ENCODE measurements at places on chromosomes 2 and 18.
A peak's percentile ranks its signal among the peaks of the same experiment; 100 is the strongest.

DNA sequence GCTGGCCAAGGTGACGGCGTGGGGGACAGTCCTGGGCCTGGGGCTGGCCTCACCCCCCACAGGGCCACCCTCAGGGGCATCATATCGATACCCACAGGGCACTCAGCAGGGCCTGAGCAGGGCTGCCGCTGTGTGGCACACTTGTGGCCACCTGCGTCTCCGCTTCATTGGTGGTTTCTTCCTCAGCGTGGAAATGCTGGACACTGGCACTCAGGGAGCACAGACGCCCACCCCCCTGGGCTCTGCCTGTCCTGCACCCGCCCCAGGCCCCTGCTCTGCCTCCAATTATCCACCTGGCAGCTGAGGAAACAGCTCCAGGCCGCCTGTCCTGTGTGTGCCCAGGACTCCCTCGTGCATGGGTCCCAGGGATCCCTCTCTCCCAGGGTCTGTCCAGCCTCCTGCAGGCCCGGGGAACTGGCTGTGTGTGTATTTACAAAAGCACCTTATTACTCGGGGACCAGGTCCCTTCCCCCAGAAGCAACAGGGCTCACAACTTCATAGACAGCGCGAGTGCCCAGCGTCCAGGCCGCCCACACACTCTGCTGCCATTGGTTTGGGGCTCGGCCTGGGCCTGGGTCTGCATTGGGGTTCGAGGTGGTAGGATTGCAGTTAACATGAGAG, 13.1 kb downstream of the CROCC2 start:
- peak; percentile 45 for DNase-seq

GRCh38 chr2:137250401-137250800, 485.1 kb downstream of the THSD7B start:
- no peak for DNase-seq

DNA sequence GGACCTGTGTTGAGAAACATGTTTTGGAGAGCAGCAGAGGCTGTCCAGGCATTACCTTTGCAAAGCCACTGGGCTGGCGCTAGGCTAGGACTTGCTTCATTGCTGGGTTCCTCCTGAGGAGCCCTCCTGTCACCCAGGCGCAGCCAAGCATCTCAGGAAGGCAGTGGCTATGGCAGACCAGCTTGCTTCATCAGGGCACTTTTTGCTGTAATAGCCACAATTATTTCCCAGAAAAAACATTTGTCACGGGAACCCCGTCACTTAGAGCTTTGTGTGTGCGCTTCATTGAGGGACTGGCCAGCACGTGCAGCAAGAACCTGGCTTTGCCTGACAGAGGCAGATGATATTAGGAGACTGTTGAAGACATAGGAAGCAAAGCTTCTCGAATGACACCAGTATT, 36.4 kb downstream of the SLC20A1 start:
- no peak for DNase-seq

DNA sequence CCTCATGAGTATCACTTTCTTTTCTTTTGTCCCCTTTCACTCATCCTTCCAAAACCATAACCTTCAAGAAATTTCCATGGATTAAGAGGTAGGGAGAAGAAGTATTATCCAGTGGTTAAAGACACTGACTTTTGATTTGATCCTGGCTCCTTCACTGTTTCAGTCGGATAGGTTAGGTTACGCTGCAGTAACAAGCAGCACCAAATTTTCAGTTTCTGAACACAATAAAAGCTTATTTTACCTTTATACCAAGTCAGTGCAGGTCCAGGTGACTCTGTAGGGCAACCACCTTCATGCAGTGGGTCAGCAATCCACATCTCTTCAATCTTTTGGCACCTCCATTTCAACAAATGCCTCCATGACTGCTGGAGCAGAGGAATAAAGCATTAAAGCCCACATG, 15.0 kb upstream of the MARCHF4 start:
- DNase-seq, result no peak

DNA sequence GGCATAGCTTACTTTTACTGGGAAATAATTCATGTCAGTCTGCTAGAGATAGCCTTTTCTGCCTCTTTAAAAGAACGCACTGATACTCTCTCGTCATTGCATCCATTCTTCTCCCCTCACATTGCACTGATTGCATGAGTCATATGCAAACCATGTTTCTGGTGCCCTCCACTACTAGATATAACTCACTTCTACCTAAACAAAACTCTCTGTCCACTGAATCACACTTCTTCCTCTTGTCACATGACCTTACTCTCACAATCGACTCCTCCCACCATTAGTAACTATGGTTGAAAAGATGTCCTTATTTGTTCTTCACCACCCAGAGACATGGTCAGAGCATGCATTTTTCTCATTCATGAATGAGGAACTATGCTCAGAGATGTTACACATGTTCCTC, 158.0 kb downstream of the CSRNP3 start:
- DNase-seq, result no peak

DNA sequence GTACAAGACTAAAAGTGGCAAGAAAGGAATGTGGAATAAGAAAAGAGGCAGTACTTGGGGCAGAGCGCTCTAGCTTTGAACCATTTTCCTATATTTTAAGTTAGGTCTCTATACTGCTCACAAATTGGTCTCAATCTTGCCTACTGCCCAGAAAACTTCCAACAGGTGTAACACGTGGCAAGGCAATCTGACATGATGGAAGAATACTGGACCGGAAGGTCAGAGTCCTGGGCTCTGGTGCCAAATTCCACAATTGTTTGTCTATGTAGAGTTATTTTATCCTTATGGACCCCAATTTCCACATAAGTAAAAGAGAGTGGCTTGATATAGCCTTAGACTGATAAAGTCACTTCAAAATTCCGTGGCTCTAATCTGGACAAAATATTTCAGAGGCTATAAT, 28.9 kb downstream of the NHEJ1 start:
- no peak for DNase-seq

- DNase-seq, result no peak
Measured at GRCh38 chr2:152359573-152360363, 24.8 kb downstream of the FMNL2 start.

GRCh38 chr18:51711298-51711889, 513.9 kb upstream of the MEX3C start:
- DNase-seq, result no peak

GRCh38 chr18:21056545-21056944, 55.1 kb downstream of the ROCK1 start:
- no peak for DNase-seq

DNA sequence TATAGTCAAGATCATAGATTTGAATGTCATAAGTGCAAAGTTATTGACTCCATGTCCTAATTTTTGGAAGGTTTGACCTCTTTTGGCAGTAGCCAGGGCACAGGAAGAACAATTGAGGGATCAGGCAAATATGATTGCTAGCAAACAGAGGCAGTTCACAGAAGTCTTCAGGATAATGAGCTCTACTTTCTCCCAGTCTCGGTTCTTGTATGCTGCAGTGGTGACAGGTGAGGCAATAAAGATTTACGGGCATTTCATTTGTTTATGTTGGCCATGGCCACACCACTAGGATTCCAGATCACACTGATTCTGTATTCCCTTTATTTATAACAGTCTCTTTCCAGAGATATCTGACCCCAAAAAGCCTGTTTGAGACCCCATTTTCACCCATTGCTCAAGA, 137.5 kb downstream of the UBR3 start:
- DNase-seq, result no peak

- no peak for DNase-seq
Measured at GRCh38 chr2:63057249-63058143, 6.9 kb downstream of the OTX1 start.

- DNase-seq, result no peak
Measured at GRCh38 chr2:119735565-119735964, 24.2 kb upstream of the PTPN4 start.

DNA sequence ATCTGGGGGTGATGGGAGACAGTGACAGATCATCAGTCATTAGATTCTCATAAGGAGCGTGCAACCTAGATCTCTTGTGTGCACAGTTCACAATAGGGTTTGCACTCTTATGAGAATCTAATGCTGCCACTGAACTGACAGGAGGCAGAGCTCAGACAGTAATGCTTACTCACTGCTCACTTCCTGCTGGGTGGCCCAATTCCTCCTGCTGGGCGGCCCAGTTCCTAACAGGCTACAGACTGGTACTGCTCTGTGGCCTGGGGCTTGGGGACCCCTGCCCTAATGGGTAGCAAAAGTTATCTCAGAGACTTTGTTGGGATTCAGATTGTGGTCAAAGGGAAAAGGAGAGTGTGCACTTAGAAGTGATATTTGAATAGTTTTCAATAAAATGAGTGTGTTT, 840.1 kb upstream of the ID2 start:
- no peak for DNase-seq

All from psoas muscle (tissue), 8 donors.